ENCODE measurements at places on chromosomes 3 and 15.

GRCh38 chr3:178525251-178525650 is 11.0 kb upstream of the KCNMB2 start:
- H3K36me3 ChIP-seq: no peaks in the 10 kb centered on the region
- H3K4me3 ChIP-seq: no peak overlapping the region
- H3K27me3 ChIP-seq: peaks cover 3% of the 10 kb centered on the region
- no peak overlapping the region for H3K27ac ChIP-seq

- H3K27me3 ChIP-seq: peaks cover 3% of the 10 kb centered on the region
- no peak overlapping the region for H3K27ac ChIP-seq
- no peaks in the 10 kb centered on the region for H3K36me3 ChIP-seq
- no peak for ATAC-seq
Observed at GRCh38 chr15:48510976-48511375, 134.5 kb downstream of the FBN1 start.

- ATAC-seq: no peak
- H3K4me1 ChIP-seq: no peaks in the 10 kb centered on the region
- H3K36me3 ChIP-seq: no peaks in the 10 kb centered on the region
- no peak overlapping the region for H3K4me3 ChIP-seq
Observed at GRCh38 chr15:26178640-26179220, 315.6 kb upstream of the ATP10A start.

- H3K27ac ChIP-seq: no peak overlapping the region
- H3K4me1 ChIP-seq: peaks cover 11% of the 10 kb centered on the region
- no peaks in the 10 kb centered on the region for H3K27me3 ChIP-seq
- no peak for ATAC-seq
- peaks cover 7% of the 10 kb centered on the region for H3K36me3 ChIP-seq
Observed at GRCh38 chr3:71252466-71252865, 331.1 kb downstream of the FOXP1 start.

GRCh38 chr3:102020735-102021134 is 171.4 kb downstream of the NFKBIZ start:
- no peaks in the 10 kb centered on the region for H3K27me3 ChIP-seq
- no peak for ATAC-seq
- no peak overlapping the region for H3K27ac ChIP-seq
- no peaks in the 10 kb centered on the region for H3K36me3 ChIP-seq
- H3K4me1 ChIP-seq: no peaks in the 10 kb centered on the region

GRCh38 chr3:157544501-157545130 is 41.4 kb upstream of the VEPH1 start:
- H3K4me1 ChIP-seq: no peaks in the 10 kb centered on the region
- no peak overlapping the region for H3K4me3 ChIP-seq
- no peaks in the 10 kb centered on the region for H3K36me3 ChIP-seq

DNA sequence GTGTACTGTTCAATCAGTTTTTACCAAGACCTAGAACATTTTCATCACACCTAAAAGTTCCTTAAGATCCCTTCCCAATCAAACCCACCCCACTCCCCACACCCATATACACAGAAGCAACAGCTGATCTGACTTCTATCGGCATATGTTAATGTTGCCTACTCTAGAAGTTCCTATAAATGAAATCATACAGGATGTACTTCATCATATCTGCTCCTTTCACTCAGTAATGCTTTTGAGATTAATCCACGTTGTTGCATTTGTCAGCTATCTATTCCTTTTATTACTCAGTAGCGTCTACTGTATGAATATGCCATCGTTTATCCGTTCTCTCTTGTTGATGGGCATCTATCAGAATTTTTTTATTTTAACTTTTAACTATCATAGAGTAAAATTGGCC is 14.3 kb upstream of the FILIP1L start:
- no peaks in the 10 kb centered on the region for H3K36me3 ChIP-seq
- ATAC-seq: peak; percentile 26
- H3K4me1 ChIP-seq: no peaks in the 10 kb centered on the region
- no peaks in the 10 kb centered on the region for H3K27me3 ChIP-seq
- no peak overlapping the region for H3K4me3 ChIP-seq

GRCh38 chr15:97301166-97301565 is 659.3 kb upstream of the ARRDC4 start:
- H3K36me3 ChIP-seq: no peaks in the 10 kb centered on the region
- no peak for ATAC-seq
- H3K4me3 ChIP-seq: no peak overlapping the region
- H3K27me3 ChIP-seq: no peaks in the 10 kb centered on the region
- no peak overlapping the region for H3K27ac ChIP-seq
- no peaks in the 10 kb centered on the region for H3K4me1 ChIP-seq

DNA sequence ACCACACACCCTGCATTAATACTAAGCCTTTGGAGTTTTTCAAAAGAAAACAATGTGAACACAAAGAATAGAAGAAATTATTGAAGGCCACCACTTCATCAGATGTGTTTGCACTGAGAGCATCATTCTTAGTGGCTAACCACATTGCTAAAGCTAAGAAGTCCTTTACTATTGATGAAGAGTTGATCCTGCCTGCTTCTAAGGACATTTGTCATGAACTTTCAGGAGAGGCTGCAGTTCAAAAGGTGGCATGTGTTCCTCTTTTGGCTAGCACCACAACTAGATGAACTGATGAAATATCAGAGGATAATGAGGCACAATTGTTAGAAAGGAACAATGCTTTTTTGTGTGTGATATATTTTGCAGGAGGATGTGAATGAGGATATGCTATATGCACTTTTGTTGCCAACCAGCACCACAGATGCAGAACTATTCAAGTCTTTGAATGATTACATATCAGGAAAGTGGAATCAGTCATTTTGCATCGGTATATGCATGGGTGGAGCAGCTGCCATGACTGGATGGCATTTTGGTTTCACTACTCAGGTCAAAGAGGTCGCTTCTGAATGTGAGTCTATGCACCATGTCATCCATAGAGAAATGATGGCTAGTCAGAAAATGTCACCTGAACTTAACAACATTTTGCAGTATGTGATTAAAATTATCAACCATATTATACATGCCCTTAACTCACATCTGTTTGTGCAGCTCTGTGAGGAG is 2.5 kb upstream of the EID1 start:
- H3K4me1 ChIP-seq: peaks cover 19% of the 10 kb centered on the region
- H3K4me3 ChIP-seq: no peak overlapping the region
- no peak overlapping the region for H3K27ac ChIP-seq
- peaks cover 27% of the 10 kb centered on the region for H3K36me3 ChIP-seq
- peaks cover 24% of the 10 kb centered on the region for H3K27me3 ChIP-seq

DNA sequence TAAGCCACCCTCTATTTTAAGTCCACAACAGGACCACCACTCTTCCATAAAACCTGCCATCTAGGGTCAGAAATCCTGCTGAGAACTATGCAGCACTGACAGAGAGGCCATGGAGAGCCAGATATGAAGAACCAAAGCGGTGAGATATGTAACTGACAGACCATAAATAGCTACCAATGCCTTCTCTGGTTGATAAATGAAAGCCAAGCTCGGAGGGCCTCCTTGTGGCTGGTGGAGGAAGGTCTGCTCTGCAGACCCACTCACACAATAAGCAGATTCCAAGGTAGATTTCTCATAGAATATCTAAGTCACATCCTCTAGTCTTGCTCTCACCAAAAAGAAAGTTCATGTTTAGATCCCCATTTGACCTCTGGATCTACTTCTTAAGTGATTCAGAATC is 38.9 kb downstream of the RYK start:
- no peak overlapping the region for H3K27ac ChIP-seq
- no peak for ATAC-seq
- H3K27me3 ChIP-seq: no peaks in the 10 kb centered on the region
- peaks cover 18% of the 10 kb centered on the region for H3K4me1 ChIP-seq

DNA sequence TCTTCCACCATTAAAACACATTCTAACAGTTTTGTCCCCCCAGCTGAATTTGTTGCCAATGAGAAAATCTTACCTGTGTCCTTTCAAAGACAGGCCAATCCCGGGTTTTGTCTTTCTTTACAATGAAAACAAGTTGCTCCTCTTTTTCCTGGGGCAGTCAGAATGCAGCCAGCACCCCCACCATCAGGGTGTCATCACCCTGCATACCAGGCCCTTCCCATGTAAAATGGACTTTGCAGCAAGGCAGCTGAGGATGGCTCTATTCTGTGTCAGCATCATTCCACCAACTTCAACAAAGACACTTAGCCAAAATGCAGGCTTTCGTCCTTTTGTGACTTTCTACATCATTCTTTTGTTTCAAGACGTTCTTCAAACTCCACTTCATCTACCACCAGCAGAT is 490.9 kb downstream of the OCA2 start:
- no peak overlapping the region for H3K4me3 ChIP-seq
- H3K27ac ChIP-seq: no peak overlapping the region
- no peak for ATAC-seq
- no peaks in the 10 kb centered on the region for H3K36me3 ChIP-seq

DNA sequence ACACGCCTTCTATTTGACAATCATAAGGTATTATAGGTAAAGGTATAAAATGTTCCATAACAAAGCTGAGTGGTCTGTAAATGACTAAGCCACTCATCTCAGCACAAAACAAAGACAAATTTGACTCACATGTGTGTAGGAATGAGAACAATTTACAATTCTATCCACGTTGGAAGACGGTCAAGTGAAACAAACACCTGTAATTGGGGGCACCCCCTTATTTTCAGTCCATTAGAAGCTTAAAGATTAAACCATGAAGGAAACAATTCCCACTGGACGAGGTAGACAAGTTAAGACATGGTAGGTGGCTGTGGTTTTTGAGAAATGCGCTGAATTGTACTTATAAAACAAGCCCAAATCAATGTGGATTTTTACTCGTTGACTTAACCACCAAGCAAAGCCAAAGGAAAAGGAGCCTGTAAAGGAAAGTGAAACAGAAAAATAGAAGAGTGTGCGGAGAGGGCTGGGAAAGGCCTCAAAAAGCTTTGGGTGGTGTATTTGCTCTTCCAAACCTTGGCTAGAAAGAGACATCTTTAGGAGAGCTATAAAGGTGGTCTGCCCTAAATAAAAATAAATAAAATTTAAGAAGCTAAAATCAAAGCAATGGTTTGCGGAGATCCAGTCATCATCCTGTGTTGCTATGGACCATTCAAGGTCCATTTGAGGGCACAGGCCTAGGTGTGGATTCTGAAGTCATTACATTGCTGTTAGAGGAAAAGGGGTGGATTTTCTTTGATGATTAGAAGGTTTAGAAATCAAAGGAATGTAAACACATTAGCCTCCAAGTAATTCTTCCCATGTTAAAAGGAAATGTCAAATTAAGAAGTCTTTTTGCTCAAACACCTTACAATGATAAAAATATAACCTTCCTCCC is 135.0 kb downstream of the TFG start:
- no peaks in the 10 kb centered on the region for H3K36me3 ChIP-seq
- peaks cover 28% of the 10 kb centered on the region for H3K27me3 ChIP-seq
- no peaks in the 10 kb centered on the region for H3K4me1 ChIP-seq
- no peak for ATAC-seq
- H3K27ac ChIP-seq: no peak overlapping the region

GRCh38 chr15:66128116-66128680 is 125.4 kb downstream of the MEGF11 start:
- no peak overlapping the region for H3K27ac ChIP-seq
- no peak for ATAC-seq
- H3K4me3 ChIP-seq: no peak overlapping the region
- H3K36me3 ChIP-seq: no peaks in the 10 kb centered on the region

DNA sequence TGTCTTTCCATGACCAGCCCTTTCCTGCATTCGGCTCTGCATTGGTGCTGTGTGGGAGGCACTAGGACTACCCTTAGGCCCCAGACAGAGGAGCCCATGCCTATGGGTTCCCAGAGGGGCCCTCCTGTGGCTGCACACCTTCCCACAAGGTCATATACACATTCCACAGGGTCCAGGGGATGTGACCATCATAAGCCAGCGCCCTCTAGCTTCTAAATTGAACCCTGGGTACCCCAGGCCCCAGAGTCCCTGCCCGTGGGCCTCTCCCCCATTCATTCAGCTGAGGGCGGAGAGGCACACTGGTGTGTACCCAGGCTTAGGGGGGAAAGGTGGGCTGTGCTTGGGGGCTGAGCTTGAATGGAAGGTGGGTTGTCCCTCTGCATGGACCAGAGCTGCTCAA is 10.2 kb upstream of the SLC6A6 start:
- H3K4me3 ChIP-seq: no peak overlapping the region
- H3K27me3 ChIP-seq: peaks cover under 1% of the 10 kb centered on the region
- no peak for ATAC-seq
- H3K36me3 ChIP-seq: no peaks in the 10 kb centered on the region
- H3K4me1 ChIP-seq: peaks cover 4% of the 10 kb centered on the region

GRCh38 chr15:39736412-39737195 is 46.0 kb downstream of the FSIP1 start:
- H3K36me3 ChIP-seq: no peaks in the 10 kb centered on the region
- H3K27me3 ChIP-seq: no peaks in the 10 kb centered on the region
- H3K27ac ChIP-seq: no peak overlapping the region
- H3K4me3 ChIP-seq: no peak overlapping the region

DNA sequence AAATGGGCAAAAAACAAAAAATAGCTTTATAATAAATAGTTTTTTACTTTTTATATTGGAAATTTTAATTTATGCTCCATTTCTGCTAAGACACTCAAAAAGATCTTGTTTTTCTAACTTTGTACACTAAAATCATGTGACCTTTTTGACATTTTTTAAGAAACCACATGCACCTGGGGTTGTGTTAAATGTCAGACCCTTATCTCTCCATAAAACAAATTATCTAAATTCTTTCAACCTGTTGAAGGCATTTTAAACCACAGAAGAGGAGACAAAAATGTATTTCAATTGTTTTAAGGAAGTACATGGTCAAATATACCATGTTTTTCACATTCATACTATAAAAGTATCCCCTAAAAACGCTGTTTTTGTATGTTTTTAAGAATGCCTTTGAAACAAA is 29.2 kb downstream of the IFT80 start:
- H3K4me1 ChIP-seq: peaks cover 4% of the 10 kb centered on the region
- H3K27me3 ChIP-seq: no peaks in the 10 kb centered on the region
- no peak overlapping the region for H3K4me3 ChIP-seq

DNA sequence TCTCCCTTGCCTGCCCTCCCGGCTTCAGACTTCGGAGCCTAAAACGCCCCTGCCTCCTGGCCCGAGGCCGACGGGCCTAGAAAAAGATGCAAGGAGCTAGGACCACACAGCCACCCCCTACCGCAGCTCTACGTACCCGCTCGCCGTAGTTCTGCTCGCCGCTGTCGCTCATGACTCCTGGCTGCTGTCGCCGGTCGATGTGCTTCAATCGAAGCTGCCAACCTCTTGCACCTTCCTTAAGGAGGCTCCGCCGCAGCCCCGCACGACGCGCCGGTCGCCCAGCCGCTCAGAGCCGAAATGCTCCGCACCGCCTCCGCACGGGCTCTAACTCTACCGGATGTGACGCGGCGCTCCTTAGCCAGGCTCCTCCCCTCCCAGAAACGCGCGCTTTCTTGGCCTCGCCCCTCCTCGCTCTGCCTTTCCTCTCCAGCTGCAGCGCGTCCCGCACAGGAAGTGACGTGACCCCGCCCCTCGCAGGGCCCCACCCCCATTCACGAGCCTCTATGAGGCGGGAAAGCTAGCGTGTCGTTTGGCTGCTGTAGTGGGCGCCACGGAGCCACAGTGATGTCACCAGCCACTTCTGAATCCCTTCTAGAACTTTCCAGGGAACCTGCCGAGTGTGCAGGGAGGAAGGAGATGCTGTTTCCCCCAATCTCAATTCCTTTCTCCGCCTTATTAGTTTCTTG is at the start of gene TRA2B:
Gene TRA2B, minus strand, starts transcription at position 326 of the 686 bp plus-strand sequence. Its CDS starts 154 bp downstream, at position 172.
- peak; percentile 96 for ATAC-seq
- H3K27me3 ChIP-seq: no peaks in the 10 kb centered on the region
- H3K4me1 ChIP-seq: peaks cover 23% of the 10 kb centered on the region
- H3K36me3 ChIP-seq: peaks cover 54% of the 10 kb centered on the region
- peak within 1 kb of the TSS; percentile 100 for H3K27ac ChIP-seq
